Right ventricle myocardium superior (tissue), 1 donor: ENCODE measurements at places on chromosomes 11 and 22. TPM values are rescaled to one million over a fixed set of nuclear protein-coding genes. Genes with fewer than 3 reads are reported as not detected.

The PGA3 gene
- not detected for total RNA-seq

The POU2AF1 gene
- 0.27 TPM for total RNA-seq

DNA sequence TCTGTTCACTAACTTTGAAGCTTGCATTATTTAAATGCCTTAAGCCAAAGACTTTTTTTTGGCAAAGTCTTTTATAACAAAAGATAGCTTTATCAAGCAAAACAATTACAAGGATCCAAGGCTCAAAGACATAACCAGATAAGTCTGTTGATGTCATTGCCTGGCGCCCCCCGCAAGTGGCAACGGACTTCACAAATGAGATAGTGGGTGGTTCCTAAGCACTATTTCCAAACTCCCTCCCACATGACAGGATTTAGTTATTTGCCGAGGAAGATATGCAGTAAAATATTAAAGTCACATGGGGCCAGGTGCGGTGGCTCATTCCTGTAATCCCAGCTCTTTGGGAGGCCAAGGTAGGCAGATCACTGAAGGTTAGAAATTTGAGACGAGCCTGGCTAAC, 194.2 kb upstream of the DDI1 start:
- peak; percentile 49 for DNase-seq

The FOLR3 gene
- total RNA-seq = 1.8 TPM

DNA sequence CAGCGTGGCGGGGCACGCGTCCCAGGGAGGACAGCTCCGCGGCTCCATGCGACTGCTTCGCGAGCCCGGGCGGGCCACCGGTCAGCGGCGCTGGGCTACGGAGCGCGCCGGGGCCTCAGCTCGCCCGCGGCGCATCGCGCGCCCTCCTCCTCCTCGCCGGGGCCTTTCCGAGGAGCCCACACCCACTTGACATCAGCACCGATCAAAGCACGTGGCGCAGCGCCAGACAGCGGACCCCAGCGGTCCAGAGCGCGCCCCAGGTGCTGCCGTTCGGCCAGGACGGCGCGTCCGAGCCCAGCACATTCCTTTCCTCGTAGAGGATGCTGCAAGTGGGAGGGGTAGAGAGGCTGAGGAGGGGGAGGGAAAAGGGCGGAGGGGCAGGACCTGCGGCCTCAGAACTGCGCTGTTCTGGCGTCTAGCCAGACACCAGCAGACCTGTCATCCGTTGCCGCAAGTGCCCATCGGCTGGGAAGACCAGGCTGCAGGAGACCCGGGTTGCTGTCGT, 88.6 kb downstream of the PLEKHA7 start:
- peak; percentile 56 for DNase-seq

DNA sequence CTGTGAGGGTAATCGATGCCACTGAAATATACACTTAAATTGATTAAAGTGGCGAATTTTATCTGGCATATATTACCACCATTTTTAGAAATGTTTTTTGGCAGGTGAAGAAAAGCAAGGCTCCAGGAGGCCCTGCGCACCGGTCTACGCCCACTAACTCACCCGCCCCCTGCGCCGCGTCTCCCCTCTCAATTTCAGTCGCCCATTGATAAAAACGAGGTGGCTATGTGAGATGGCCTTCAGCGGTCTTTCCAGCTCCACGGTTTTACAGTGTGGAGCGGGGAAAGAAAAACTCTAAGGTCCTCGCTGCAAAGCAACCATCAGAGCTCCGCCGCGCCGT, 602 bp upstream of the AQP11 start:
- no peak for DNase-seq

DNA sequence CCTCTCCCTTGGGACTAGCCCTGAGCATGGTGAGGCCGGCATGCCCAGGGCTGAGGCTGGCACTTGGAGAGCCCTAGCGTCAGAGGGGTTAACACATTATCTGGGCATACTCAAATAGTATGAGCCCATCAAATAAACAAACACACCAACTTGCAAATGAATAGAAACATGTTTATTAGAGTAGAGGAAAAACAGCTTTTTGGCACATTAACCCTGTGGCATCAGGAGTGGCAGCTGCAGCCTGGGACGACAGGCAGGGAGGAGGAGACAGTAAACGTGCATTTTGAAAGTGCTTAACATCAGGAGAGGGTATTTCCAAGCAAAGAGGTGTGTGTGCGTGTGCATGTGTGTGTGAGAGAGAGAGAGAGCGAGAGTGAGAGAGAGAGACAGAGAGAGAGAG, 684.9 kb downstream of the NTM start:
- no peak for DNase-seq

- DNase-seq = no peak
These were observed 1.5 kb downstream of the HDAC10 start for GRCh38 chr22:50249341-50250248.

The GVQW3 gene
- 1.5 TPM for total RNA-seq

The MAML2 gene
- 4.5 TPM for total RNA-seq

DNA sequence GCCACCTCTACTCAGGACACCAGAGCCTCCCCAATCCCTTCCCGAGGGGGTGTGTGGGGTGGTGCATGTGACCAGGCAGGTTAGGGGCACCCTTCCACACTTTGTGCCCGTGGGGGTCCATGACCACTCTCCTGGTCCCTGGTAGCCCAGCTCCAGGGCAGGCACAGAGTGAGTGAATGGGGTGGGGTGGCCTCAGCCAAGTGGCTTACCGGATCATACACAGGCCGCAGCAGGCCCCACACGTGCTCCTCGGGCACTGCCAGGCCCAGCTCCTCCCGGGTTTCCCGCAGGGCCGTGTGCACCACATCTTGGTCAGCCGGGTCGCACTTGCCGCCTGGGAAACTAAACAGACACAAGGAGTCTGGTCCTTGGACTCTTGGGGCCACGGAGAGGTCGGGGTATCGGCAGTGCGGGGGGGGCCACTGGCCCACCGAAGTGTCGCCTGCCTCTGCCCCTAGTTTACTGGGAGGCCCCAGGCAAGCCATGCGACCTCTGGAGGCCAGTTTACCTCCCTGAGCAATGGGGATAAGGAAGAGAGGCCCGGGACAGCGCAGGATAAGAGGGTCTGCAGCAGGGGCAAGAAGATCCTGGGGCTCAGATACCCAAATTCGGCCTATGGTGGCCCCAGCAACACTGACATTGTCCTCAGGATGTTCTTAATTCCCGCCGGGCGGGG, 889 bp downstream of the NUDT8 start:
- DNase-seq = peak; percentile 53

DNA sequence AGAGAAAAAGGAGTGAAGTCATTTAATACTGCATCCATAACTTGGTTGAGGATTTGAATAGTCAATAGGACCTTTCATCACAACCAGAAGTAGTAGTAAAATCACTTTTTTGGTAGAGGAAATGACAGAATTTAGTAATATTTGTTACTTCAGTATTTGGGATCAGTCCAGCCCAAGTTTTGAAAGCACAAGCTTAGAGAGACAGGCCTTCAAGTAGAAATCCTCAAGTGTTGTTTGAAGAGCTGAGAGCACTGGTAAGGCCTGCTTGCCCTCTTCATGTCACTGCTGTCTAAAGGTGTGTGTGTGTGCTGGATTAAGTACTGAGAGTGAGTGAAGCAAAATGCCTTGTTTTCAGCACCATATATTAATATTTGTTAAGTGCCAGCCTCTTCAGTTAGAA, 137.3 kb downstream of the WNT11 start:
- DNase-seq = no peak

DNA sequence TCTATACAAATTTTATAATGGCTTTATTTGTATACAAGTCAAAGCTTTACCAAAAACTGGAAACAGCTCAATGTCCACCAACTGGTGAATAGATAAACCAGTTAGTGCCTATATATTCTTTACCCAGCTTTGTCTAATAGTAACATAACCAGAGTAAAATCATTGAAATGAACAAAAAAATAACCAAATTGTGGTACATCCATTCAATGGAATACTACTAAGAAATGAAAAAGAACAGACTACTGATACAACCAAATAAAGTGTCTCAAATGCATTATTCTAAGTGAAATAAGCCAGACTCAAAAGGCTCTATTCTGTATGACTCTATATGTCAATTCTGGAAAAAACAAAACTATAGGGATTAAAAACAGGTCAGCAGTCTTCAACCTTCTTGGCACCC, 40.9 kb upstream of the LDLRAD3 start:
- DNase-seq = no peak

The RCOR2 gene
- 9.9 TPM for total RNA-seq

DNA sequence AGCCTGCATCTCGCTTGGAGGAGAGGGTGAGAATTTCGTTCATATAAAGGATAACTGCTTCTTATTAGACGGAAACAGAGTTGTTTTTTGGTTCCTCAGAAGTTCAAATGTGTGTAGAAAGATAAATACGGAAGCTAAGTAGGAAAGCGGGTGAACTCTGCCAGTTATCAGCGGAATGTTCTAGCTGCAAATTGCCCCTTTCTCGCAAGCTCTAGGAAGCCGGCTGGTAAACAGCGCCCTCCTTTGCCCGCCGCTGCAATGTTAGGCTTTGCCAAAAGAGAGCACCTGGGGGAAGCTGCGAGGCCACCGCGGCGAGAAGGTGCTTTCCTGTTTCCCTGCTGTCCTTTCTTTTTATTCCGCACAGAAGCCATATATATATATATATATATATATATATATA, 67.0 kb downstream of the IGLL5 start:
- DNase-seq = no peak

The ME3 gene
- 30.4 TPM for total RNA-seq

The RGL4 gene
- total RNA-seq = not detected

The ELMOD1 gene
- total RNA-seq = 1.00 TPM

The CCDC188 gene
- 0.30 TPM for total RNA-seq

DNA sequence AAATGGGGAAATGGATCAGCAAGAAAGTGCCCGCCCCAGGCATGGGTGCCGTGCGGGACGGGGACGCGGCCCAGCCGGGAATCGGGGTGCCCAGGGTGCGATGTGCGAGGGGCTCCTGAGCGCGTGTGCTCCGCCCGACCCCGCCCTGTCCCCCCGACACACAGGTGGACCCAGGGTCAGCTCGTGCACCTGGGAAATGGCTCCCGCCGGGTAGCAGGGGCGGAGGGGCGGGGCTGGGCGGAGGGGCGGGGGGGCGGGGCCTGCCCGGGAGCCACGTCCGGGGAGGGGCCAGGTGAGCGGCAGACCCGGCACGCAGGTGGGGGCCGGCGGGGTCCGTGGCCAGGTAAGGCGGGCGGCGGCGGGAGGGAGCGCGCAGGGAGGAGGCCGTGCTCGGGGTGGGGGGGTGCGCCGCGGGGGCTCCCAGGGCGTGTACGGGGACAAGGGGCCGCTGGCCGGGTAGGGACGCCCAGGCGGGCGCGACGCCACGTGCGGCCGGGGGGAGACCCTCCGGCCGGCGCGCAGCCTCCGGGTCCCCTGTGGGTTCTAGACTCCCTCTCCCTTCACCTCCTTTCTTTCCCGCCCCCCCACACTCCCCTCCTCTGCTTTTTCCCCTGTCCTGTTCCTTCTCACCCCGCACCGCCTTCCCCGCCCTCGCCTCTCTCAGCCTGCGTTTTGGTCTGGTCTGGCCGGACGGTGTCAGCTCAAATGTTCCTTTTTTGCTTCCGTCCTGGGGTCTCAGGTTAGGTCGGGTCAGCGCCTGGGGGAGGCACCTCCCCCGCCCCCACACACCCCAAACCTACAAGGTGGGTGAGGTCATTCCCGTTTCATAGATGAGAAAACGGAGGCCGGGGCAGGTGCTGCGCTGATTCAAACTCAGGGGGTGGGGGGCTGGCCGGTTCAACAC, at the start of gene ARHGAP8:
ARHGAP8 (plus strand) TSS at position 291 of the 904 bp plus-strand sequence. CDS start 33,953 bp downstream, outside the sequence.
- no peak for DNase-seq

The OPCML gene
- total RNA-seq = 0.59 TPM

- DNase-seq = no peak
These were observed 53.4 kb downstream of the NCAPD3 start for GRCh38 chr11:134170177-134170918.

GRCh38 chr11:129605815-129606214, 209.8 kb upstream of the TMEM45B start:
- no peak for DNase-seq

The P2RX6 gene
- total RNA-seq = 3.9 TPM

DNA sequence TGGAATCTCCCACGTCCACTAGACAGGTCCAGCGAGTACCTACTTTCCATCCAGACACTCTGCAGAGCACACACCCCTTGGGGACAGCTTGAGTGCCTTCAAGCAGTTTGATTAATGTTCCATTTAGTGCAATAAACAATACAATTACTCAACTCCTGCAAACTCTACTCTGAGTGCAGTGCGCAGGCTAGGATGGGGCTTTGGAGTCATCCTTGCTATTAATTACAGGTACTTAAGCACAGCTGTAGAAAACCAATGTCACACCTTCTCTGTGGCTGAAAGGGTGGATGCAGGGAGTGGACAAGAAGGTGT, 82.6 kb downstream of the MN1 start:
- DNase-seq = no peak

GRCh38 chr22:27203276-27203660, 545.9 kb downstream of the MIAT start:
- DNase-seq = no peak

The TMEM86A gene
- total RNA-seq = 4.3 TPM

DNA sequence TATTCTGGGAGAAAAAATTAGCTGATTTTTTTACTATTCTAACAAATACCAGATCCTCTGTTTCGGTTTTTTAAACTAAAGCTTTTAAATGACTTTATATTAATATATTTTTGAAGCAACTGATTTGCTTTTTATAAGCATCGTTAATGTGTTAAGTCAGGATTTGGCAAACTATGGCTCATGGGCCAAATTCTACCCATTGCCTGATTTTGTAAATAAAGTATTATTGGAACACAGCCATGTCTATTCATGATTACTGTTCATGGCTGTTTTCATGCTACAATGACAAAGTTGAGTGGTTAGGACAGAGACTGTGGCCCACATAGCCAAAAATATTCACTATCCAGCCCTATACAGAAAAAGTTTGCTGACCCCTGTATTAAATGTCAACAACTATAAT, 29.6 kb downstream of the BTBD10 start:
- no peak for DNase-seq

GRCh38 chr22:31486951-31487350, 2.7 kb downstream of the EIF4ENIF1 start:
- DNase-seq = no peak

DNA sequence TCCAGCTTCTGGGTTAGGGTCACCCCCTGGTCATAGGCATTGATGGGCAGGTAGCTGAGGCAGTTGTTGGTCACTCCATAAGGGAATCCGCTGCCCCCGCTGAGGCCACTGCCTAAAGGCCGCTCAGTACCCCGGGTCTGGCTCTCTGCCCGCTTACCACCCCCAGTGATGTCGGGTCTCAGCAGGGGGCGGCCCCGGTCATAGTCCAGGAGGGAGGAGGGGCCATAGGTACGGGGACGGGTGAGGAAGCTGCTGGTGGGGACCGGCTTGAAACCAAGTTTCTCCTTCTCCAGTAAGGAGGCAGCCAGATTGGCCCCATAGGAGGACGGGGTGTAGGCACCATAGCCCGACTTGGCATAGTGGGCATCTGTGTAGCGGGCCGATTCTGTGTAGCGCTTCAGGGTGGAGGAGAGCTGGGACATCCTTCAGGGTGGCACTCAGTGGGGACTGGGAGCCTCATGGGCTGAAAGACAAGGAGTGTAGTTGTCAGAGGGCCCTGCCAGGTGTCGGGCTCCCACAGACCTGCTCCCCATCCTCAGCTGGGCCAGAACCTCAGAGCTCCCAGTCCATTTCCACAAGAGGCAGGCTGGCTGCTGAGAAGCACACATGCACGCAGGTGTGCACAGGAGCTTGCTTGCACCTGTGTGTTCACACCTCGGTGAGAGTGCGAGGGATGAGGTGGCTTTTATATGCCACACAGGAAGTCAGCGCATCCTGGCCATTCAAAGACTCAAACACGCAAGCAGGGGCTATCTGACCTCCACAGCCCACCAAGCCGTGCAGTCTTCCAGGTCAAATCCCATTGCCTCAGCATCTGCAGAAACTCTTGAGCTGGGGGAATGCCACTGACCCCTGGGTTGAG, 8.2 kb downstream of the USP2 start:
- no peak for DNase-seq
